ENCODE measurements at places on chromosomes 2 and 18.

- no peak for DNase-seq
Measured at GRCh38 chr2:232315049-232315922, 63.3 kb upstream of the ALPP start.

DNA sequence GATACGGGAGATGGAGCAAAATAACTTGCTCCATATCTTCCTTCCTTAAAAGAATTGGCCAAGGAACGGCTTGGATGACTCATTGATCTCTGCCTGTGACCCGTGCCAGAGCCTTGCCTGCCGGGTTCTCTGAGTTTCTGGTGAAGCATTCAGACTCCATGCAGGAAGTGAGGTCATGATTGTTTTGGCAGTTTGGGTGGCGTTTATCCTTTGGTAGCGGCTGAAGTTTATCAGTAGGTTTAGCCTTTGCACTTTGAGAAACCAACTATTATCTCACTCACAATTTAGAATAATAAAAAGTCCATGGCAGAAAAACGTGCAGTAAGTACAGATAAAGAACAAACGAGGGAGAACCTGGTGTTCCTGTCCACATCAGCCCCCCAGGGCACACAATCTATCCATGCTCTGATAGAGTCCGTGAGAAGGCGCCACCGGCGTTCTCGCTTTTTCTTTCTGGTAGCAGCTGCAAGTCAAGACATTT, 15.0 kb upstream of the CTAGE1 start:
- no peak for DNase-seq

DNA sequence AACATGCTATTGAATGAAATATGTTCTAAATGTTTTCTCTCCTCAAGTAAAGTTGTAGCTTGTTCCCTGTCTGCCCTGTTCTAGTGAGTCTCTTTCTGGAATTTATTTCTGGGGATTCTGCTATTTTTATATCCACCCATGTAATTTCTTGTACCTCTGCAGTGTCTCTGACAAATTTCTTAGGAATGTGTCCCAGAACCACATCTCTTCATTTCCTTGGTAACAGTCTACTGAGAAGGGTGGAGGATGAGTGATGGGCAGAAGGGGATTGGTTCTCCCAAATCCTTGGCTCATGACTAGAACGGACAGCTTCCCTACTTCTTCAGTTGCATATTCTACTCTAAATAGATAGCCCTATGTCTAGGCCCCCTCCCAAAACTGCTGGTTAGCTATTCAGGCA, 490.6 kb upstream of the LINC00305 start:
- DNase-seq = no peak

- DNase-seq = no peak
Measured at GRCh38 chr2:223887127-223887526, 49.7 kb upstream of the AP1S3 start.

GRCh38 chr2:551621-552020, 125.6 kb downstream of the TMEM18 start:
- no peak for DNase-seq

GRCh38 chr2:199581935-199582360, 124.2 kb upstream of the SATB2 start:
- DNase-seq = no peak

GRCh38 chr2:210568108-210568507, 11.7 kb downstream of the CPS1 start:
- no peak for DNase-seq

GRCh38 chr2:168766600-168766999, 35.8 kb upstream of the NOSTRIN start:
- DNase-seq = no peak

GRCh38 chr2:219695145-219695709, 67.8 kb downstream of the SLC4A3 start:
- DNase-seq = no peak
